ENCODE measurements at places on chromosomes 13 and 19. TPM values are rescaled to one million over a fixed set of nuclear protein-coding genes. Genes with fewer than 3 reads are reported as not detected.

Gene TEX101
- not detected for total RNA-seq

Gene GAS6
- 69.9 TPM for total RNA-seq

Gene RPL18A
- total RNA-seq: 1,286 TPM

Gene CYP4F12
- not detected for total RNA-seq

Gene HMGB1
- total RNA-seq: 189 TPM

Gene ERICH6B
- total RNA-seq: not detected

Measured in placental epithelial cell (primary cell).